Hematopoietic multipotent progenitor cell treated with erythropoietin and hydrocortisone succinate and interleukin-3 and kit ligand, for 17 days (in vitro differentiated cells): ENCODE measurements at places on chromosomes 11 and 22.

DNA sequence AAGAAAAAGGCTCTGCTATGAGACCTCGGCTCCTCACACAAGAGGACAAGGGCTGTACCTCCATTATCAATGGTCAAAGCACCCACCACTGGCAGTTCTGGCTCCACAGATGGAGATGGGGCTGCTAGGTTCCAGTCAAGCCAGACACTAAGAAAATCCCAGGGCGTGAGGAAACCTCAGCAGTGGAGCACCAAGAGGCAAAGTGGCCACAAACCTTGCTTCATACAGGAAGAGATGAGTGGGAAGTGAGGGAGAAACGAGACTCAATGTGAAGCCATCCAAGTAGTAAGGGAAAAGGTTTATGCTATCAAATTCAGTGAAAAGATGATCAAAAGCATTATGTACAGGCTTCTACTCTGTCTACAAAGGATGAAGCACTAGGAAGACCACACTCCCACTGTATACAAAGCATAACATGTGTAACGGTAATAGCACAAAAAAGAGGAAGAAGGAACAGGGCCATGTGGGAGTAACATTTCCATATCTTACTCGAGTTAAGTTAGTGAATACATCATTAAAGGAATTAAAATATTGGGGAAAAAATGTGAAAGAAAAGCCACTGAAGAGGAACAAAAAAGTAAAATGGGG lies 27.0 kb downstream of the POLDIP3 start:
- no peak for DNase-seq

DNA sequence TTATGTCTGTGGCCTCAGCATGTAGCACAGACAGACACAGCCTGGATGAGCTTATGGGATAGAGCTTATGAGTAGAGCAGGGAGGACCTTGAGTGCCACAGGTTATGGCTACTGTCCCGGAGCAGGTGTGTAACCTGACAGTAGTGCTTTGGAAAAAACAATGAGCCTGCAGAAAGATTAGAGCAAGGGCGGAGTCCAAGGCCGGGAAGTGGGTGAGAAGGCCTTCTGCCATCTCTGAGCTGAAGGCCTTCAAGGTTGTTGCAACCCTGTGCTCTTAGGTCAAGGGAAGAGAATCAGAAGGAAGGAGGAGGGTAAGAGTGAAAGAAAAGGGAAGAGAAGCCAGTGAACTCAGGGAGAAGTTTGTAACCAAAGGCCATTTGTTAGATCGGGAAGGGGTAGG lies 3.9 kb upstream of the TAGLN start:
- DNase-seq: no peak

DNA sequence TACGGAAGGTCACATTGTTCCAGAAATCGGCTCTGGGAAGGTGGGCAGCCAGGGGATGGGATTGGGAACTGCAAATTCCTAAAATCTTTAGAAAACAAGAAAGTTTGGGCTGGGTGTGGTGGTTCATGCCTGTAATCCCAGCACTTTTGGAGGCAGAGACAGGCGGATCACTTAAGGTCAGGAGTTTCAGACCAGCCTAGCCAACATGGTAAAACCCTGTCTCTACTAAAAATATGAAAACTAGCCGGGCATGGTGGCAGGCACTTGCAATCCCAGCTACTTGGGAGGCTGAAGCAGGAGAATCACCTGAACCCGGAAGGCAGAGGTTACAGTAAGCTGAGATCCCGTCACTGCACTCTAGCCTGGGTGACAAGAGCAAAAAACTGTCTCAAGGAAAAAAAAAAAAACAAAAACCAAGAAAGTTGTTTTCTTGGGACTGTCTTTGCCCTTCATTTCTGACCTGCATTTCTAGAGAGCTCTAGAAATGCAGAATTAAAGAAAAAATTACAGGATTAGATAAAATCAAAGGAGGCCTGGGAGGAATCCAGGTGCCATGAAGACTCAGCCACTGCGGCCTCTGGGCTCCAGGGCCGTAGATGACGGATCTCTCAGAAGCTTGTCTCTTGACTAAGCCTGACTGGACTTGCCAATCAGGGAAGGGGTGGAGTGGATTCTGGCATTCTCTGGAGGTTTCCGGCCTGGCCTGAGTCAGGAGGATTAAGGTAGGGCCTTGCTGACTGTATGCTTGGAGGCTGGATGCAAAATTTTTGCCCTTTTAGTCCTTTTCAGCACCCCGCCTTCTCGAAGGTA lies 5.3 kb upstream of the MALAT1 start:
- DNase-seq: peak; percentile 65

DNA sequence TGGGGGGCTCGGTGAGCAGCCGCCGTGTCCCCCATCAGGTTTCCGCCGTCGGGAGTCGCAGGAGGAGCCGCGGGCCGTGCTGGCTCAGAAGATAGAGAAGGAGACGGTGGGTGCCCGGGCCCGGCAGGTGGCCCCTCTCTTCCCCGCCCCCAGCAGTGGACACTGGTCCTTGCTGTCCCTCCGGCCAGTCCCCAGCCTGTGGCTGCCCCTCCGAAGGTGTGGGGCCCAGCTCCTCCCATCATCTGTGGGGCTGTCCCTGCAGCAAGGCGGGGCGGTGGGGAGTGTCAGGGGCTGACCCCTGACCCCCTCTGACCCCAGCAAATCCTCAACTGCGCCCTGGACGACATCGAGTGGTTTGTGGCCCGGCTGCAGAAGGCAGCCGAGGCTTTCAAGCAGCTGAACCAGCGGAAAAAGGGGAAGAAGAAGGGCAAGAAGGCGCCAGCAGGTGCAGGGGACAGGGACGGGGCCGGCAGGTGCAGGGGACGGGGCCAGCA lies 15.3 kb downstream of the EPS8L2 start:
- no peak for DNase-seq
